ENCODE measurements at places on chromosomes 12 and 14.

- no peak for DNase-seq
Observed at GRCh38 chr12:125142601-125143000, 77.4 kb downstream of the AACS start.

- DNase-seq: no peak
Observed at GRCh38 chr12:54650409-54650808, 2.2 kb upstream of the DCD start.

- DNase-seq: no peak
Observed at GRCh38 chr14:92553438-92553837, 39.9 kb downstream of the RIN3 start.

DNA sequence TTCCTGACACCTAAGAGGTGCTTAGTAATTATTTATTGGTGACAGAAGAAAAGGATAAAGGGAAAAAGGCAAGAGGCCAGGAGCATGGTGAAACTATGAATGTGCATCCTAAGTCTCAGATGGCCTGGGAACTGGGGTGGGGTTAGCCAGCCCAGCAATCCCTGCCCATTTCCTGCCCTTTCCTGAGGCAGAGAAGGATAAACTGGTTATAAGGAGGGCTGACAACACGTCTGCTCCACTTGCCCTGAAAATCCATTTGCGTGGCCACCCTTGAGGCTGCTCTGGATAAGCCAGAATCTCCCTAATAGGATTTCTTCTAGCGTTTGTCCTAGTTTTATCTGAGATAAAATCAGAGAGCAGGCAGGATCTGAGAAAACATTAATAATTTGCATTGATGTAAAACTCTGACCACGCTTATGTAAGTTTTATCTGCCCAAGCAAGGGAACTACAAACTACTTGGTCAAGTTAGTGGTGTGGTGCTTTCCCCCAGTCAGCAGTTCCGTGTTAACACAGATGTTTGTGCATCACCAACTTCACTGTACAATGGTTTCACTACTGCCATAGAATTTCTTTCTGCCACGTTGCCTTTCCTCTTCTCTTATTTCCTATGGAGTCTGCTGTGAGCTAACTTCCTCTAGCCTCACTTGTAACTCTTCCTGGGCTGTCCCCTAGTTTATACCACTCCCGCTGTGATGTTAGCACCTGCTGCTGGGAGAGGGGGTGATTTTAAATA is 392.7 kb downstream of the RPS29 start:
- no peak for DNase-seq

DNA sequence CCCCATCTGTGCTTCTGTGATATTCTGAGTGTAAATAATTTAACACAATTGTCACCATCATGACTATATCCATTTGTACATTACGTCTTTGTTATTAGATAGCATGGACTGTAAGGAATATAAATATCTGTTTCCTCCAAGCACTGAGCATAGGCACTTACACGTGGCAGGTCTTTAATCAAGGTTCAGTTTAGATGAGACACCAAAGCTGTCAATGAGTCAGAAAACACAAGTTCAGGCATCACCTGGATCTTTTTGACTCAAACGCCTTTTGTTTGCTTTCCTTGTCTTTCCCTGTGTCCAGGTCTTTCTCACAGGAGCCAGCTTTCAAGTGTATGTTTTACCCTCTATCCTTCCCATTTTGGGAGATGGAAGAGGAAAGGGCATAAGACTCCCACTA is 163.2 kb upstream of the CCDC198 start:
- DNase-seq: no peak

GRCh38 chr14:89667983-89668382 is 250.9 kb upstream of the FOXN3 start:
- no peak for DNase-seq

DNA sequence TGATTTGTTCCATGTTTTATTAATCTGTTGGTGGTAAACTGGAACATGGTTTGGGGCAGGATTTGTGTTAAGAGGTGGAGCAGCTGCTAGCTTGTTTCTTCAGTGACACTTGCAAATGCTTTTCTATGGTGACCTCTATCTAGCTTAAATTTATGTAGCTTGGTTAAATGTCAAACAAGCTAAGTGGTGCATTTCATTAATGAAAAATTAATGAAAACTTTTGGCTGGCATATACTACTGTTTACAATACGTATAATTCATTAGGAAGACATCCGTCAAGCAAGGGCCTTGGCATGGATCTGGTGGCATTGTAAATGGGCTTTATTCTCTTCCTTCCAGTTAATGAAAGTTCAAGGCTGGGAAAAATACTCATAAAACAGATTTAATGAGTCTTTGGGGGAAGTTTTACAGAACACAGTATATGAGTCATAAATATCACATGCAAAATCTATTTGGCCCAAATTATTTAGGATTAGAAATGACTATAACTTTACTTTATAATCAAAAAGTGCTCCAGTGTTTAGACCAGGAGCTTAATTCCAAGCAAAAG is 807.7 kb upstream of the SEL1L start:
- DNase-seq: no peak

- DNase-seq: no peak
Observed at GRCh38 chr12:132633901-132634300, 15.3 kb downstream of the P2RX2 start.

DNA sequence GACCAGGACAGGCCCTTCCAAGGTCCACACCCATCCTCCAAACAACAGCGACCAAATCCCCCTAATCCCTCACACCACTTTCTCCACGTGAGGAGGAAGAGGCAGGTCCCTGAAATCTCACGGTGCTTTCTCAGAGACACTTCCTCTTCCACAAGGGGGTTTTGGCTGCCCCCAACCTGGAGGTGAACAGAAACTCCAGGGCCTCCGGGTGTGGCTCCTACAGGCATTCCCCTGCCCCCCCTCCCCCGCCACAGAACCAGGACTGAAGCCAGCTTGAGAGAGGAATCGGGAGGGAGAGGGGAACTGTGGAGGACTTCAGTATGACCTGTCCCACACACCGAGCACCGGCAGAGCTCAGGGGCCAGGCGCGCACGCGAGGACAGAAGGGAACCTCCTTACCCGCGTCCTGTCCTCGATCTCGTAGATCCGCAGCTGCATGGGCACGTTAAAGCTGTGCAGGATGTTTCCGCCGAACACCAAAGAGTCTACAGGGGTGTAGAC is 60.2 kb downstream of the KDM2B start:
- no peak for DNase-seq

- DNase-seq: no peak
Observed at GRCh38 chr12:70555081-70555480, 82.1 kb downstream of the PTPRB start.

GRCh38 chr14:36905272-36905888 is 243.7 kb downstream of the PAX9 start:
- DNase-seq: no peak

GRCh38 chr14:53462931-53463778 is 310.0 kb upstream of the DDHD1 start:
- DNase-seq: no peak

GRCh38 chr14:99158150-99158549 is 113.8 kb downstream of the BCL11B start:
- DNase-seq: no peak

GRCh38 chr12:126773012-126773411 is 1494.0 kb upstream of the TMEM132C start:
- DNase-seq: no peak

DNA sequence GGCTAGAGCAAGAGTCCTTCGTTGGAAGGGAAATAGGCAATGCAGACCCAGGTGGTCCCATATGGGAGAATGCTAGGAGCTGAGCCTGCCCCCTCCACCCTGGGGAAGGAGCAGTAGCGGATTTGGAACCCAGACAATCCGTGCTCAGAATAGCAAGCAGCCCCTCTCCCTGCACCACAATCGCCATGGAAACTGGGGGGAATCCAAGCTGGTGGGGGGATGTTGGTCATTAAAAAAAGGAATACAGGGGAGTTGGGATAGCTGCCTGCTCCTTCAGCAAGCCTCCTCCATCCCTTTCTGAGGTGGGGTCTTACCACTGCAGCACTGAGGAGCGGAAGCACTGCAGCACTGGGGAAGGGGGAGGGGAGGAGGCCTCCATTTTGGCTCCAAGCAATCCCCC is 2.9 kb downstream of the RND1 start:
- DNase-seq: no peak

DNA sequence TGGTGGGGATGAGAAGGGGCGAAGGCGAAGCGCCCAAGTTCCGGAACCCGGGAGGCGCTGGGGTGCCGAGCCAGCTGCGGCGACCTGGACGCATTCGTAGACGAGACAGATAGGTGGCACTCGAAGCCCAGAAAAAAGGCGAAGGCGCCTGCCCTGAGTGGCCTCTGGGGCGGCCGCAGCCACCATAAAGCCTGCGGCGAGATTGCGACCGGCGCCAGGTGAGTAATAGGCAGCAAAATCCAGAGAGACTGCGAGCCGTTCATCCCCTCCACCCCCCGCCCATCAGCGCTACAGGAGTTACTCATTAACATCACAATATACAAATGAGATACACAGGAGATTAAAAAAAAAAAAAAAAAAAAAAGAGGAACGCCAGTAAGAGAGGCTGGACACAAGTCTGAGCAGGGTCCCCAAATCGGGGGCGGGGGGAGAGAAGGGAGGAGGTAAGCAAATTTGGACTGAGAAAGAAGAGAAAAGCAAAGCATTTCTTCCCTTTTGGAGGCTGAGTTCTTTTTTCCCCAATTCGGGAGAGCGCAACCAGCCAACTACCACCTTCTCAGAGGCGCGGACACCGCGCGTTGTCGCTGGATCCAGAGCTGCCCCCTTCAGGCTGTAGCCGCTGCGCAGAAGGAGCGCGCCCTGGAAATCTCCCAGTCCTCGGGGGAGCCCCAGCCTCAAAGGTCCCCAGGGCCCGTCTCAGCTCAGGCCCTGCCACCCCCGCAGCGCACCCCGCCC is 15.7 kb downstream of the TBX3 start:
- DNase-seq: no peak

DNA sequence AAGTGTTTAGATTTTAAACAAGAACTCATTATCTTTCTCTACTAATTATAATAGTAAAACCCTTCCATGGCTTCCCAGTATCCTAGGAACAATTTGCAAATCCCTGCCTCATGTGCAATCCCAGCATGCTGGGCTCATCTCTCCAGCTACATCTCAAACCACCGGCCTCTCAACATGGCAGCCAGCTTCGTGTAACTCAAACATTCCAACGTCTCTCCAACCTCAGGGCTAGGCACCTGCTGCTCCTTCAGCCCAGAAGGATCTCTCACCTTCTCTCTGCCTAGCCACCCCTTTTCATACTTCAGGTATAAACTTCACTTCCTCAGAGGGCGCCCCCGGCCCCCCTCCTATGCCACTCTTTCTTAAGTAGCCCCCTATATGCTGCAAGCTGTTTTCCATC is 7.2 kb downstream of the SART3 start:
- no peak for DNase-seq

DNA sequence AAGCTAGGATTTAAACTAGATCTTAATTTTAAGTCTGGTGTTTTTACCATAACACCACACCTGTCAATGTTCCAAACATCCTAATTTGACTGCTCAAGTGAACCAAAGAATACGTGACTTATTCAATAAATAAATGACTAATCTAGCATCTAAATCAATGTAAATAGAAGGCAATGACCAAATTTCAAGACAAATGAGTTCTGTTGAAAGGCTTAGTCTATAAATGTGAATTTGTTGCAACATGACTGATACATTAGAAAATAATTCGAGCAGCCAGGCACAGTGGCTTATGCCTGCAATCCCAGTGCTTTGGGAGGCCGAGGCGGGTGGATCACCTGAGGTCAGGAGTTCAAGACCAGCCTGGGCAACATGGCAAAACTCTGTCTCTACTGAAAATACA is 15.1 kb downstream of the ZFC3H1 start:
- DNase-seq: no peak

DNA sequence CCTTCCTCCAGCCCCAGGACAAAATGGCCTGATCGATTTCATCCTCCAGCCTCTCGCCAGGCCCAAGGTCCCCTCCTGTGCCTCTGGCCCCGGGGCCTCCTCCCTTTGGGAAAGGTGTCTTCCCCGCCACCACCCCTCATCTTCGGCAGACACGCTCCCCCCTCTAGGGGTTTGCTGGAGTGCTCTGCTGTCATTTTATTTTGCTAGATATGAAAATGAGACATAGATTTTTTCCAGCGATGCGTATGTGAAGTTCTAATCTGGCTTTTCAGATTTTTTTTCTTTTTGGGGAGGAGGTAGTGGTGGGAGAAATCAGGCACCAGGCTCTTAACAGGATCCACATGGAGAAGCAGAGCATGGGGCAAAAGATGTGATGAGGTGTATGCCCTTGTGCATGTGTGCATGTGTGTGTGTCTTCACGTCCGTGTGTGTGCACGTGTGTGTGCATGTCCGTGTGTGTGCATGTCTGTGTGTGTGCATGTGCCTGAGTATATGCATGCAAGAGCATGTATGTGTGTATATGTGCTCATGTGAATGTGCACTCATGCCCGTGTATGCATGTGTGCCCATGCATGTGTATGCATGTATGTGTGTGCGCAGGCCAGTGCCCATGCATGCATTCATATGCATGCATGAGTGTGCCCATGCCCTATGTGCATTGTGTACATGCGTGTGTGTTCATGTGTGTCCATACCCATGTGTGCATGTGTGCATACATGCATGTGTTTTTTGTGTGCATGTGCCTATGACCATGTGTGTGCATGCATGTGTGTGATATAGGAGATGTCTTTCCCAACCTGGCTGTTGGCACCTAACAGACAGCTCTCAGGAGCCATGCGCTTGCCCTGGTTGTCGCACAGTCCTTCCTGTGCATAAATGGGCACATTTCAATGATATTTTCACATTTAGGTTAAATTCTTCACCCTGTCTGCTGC is 203.0 kb downstream of the RBM19 start:
- DNase-seq: no peak

- no peak for DNase-seq
Observed at GRCh38 chr12:64186789-64187188, 35.3 kb downstream of the KICS2 start.

GRCh38 chr14:29354486-29354885 is 573.2 kb downstream of the PRKD1 start:
- DNase-seq: no peak

- DNase-seq: peak; percentile 62
Observed at GRCh38 chr12:45170456-45171042, 45.3 kb upstream of the ANO6 start.

DNA sequence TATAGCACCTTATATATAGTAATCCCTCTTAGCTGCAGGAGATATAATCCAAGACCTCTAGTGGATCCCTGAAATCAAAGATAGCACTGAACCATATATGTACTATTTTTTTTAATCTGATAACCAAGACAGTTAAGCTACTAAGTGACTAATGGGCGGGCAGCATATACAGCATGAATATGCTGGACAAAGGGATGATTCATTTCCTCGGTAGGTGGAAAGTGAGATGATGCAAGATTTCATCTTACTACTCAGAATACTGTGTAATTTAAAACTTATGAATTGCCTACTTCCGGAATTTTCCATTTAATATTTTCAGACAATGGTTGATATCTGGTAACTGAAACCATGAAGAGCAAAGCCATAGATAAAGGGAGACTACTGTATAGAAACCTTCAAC is 36.2 kb downstream of the PRMT8 start:
- no peak for DNase-seq

GRCh38 chr14:64293976-64294671 is at the start of gene ESR2:
Gene ESR2 (minus strand): TSS chr14:64294371. CDS start chr14:64282985, 11,386 bp downstream.
- peak; percentile 16 for DNase-seq

DNA sequence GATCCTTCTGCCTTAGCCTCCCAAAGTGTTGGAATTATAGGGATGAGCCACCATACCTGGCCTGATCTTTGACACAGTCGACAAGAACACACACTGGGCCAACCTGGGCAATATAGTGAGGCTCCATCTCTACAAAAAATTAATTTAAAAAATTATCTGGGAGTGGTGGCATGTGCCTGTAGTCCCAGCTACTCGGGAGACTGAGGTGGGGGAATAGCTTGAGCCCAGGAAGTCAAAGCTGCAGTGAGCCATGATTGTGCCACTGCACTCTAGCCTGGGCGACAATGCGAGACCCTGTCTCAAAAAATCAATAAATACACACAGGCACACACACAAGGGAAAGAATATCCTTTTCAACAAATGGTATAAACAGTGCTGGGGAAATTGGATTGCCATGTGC is 6.1 kb upstream of the OS9 start:
- DNase-seq: no peak

All from T-helper 17 cell (primary cell).